ENCODE measurements at places on chromosomes 12 and 14.

DNA sequence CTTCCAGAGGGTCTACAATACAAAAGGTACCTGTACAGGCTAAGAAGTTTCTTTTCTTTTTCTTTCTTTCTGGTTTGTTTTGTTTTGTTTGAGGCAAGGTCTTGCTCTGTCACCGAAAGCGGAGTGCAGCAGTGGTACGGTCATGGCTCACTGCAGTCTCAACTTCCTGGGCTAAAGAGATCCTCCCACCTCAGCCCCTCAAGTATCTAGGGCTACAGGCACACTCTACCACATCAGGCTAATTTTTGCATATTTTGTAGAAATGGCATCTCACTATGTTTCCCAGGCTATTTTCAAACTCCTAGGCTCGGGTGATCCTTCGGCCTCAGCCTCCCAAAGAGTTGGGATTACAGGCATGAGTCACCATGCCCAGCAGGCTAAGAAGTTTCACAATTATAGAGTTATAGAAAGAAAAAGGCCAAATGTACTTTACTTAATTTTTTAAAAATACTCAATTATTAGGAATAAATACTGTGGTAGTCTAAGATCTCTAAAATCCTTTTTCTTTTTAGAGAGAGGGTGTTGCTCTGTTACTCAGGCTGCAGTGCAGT is 3.0 kb upstream of the PIGH start:
- DNase-seq = no peak

DNA sequence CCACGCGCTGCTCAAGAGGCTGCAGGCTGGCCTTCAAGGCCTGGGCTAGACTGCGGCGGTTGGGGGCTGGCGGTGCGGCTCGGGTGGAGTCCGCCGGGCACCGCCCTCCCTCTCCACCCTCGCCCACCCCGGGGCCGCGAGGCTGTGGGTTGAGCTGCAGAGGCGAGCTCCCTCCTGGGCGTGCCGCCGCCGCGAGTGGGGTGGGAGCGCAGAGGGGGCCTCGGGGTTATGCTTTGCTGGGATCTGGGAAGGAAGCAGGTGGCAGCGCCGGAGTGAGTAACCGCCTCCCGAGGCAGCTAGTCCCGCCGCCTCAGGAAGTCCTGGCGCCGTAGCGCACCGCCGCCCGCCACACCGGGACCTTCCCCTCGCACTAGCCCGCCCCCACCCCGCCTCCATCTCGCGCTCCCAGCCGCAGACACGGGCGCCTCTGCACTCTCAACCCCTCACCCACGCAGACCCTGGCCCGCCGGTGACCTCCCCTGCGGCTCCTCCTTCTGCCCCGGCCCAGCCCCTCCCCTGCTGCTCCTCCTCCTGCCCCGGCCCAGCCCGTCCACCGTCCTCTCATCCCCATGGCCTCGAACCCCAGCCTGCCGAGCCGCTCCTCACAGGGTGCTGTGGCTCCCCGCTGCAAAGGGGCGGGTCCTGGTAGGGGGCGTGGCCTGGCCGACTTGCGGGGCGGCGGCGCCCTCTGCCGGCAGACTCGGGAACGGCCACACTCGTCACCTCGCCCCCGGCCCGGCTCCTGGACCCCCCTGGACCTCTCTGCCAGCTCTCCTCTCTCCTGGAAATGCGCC is 16.6 kb downstream of the TAMALIN start:
- no peak for DNase-seq

DNA sequence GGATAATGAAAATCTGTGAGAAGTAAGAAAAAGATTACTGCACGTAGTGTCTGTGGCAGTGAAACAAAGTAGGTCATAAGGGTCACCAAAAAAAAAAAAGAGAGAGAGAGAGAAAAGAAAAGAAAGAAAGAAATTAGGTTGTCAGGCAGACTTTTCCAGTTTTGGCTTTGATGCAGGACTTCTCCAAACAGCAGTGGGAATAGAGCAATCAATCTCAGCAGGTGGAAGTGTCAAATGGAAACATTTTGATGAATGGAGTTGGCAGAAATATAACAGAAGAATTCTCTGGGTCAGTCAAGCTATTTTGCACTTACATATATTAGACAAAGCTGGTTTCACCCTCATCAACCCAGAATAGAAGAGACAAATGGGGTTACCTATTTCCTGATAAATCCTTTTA is 745.8 kb downstream of the SLC6A15 start:
- no peak for DNase-seq

DNA sequence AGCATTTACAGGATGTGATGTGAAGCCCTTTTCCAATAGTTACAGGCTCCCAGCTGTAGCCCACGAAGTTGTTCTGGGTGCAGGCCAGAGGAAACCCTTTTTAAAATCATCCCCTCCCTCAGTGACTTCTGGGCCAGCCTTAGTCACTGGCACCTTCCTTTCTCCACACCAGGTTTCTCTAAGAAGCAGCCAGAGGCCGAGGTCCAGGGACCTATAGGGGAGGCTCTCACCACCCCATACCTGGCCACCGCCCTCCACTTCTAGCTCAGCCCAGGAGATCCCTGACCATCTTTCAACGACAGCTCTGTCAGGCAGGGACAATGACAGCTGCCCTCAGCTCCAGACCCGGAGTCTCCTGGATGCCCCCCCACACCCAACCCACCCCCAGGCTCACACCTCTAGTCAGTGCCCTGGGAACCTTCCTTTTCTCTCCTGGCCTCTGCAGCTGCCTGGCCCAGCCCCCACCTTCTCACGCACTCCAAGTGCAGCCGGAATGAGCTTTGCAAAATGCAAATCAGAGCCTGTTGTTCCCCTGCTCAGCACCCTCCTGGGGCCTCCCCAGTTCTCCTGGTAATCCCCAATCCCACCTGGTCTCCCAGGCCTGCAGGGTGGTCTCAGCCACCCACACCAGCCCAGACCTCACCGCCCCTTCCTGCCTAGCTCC is 46.7 kb downstream of the TESC start:
- no peak for DNase-seq

- DNase-seq = no peak
Measured at GRCh38 chr14:55075628-55076175, 24.3 kb downstream of the MAPK1IP1L start.

GRCh38 chr14:49367696-49368095 is 218.5 kb downstream of the RPS29 start:
- no peak for DNase-seq

DNA sequence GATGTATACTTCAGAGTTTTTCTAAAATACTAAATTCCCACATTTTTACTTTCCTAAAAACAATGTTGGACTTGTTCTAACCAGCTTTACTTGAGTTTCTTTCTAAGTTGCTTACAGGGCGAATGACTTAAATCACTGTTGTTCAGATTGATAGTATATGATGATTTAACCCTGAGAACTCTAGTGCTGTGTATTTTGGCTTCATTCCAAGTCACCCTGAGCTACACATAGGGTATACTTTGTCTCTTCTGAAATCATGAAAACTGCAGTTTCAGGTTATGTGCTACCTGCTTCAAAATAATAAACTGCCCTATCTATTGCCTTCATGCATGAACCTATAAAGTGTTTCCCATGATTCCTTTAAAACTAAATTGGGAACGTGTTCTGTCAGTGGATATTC is 162.5 kb upstream of the PDE3A start:
- DNase-seq = no peak

GRCh38 chr12:56118688-56119357 is 757 bp downstream of the ZC3H10 start:
- DNase-seq = no peak

DNA sequence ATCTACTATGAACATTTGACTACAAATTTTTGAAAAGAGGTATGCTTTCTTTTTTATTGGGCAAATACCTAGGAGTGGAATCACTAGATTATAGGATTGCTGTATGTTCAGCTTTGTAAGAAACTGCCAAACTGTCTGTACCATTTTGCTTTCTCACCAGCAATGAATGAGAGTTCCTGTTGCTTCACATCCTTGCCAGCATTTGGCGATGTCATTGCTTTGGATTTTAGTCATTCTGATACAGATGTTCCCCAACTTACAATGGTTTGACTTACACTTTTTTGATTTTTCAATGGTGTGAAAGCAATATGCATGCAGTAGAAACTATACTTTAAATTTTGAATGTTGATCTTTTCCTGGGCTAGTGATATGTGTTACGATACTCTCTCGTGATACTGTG is 328.7 kb downstream of the RAD51B start:
- DNase-seq = no peak

GRCh38 chr14:87312169-87312893 is 680.7 kb downstream of the GALC start:
- DNase-seq = no peak

GRCh38 chr14:85594217-85594616 is 64.3 kb downstream of the FLRT2 start:
- no peak for DNase-seq

- DNase-seq = no peak
Measured at GRCh38 chr14:22448905-22449599, 140.0 kb downstream of the DAD1 start.

DNA sequence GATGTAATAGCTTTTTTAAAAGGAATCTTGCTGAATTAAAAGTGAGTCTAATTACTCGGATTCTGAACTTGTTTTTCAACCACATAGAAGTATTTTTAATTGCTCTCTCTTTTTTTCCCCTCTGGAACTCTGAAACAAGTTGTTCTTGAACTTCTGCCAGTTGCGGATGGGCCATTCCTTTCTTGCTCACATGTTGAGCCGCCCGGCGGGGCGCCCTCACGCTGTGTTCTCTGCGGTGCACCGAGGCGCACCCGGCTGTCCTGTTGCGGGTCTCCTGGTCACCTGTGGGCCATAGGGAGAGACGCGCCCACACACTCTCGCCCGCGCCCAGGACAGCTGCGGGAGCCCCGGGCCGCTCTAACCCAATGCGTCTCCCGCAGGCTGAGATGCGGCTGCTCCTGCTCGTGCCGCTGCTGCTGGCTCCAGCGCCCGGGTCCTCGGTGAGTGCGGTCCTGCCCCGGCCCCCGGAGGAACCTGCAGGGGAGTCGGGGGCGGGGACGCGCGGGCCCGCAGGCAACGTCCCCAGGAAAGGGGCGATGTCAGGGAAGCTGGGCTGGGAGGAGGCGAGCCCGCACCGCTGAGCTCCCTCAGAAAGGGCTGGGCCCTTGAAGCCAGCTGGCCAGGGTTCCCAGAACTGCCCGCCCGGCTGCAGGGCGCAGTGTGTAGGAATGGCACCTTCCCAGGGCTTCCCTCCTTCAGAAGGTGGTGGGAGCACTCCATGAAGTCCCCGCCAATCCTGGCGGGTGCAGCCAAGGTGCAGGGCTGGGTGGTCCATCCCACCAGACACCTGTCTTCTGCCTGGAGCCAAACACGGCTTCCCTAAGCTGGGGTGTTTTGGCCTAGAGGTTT is 2.3 kb downstream of the PAPLN start:
- no peak for DNase-seq

- no peak for DNase-seq
Measured at GRCh38 chr14:100072783-100073346, 7.6 kb downstream of the EVL start.

DNA sequence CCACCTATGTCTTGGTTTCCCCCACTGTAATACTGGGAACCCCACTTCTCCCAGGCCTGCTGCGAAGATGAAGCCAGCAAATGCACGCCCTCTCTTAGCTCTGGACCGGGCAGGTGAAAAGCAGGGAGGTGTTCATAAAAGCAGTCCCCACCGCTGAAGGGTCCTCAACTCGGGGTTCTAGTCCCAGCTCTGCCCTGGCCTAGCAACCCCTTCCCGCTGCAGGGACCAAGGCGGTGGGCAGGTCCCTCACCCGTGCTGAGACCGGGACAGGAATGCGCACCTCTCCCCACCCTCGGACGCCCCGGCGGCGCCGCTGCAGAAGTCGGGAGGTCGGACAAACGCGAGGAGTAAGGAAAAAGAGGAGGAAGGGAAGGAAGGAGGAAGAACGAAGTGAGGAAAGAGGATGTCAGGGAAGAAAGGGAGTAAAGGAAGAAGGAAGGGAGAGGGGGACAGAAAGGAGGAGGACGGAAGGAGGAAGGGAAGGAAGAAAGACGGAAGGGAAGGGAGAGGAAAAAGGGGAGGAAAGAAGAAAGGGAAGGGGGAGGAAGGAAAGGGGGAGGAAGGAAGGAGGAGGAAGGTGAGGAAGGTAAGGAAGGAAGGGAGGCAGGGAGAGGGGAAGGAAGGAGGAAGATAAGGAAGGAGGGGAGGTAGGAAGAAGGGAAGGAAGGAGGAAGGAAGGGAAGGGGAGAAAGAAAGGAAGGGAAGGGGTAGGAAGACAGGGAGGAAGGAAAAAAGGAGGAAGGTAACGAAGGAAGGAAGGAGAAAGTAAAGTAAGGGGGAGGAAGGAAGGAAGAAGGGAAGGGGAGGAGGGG is 701 bp downstream of the SPRING1 start:
- no peak for DNase-seq

Measured in coronary artery (tissue), 2 donors.